ENCODE measurements at places on chromosomes 1 and 21.

DNA sequence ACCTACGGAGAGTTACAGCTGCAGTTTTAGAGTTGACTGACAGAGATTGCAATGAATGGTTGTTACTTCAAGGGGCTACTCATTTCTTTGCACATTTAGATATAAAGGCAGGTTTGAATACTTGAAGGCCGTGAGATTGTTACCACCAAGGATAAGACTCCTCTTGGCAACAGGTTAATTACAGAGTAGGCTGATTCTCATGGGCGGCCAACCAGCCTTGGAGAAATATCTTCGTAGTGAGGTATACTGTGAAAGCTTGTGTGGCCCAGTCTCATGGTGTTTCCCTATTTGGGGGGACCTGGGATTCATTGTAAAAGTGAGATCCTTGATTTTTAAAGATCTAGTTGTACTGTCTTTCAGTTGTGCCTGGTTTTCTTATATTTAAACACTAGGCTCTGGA, 103.2 kb upstream of the OLFM3 start:
- no peak for DNase-seq

GRCh38 chr1:8259498-8260290, 58.2 kb upstream of the SLC45A1 start:
- peak; percentile 60 for DNase-seq

- DNase-seq = no peak
Observed at GRCh38 chr1:147852706-147853225, 49.8 kb upstream of the GJA8 start.

DNA sequence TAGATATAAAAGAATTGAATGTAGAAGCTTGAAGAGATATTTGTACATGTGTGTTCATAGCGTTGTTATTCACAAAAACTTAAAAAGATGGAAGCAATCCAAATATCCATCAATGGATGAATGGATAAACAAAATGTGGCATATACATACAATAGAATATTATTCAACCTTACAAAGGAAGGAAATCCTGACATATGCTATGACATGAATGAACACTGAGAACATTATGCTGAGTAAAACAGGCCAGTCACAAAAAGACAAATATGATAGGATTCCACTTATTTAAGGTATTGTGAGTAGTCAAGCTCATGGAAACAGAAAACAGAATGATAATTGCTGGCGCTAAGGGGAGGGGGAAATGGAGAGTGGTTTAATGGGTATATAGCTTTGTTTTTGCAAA, 47.0 kb upstream of the DYRK1A start:
- no peak for DNase-seq

DNA sequence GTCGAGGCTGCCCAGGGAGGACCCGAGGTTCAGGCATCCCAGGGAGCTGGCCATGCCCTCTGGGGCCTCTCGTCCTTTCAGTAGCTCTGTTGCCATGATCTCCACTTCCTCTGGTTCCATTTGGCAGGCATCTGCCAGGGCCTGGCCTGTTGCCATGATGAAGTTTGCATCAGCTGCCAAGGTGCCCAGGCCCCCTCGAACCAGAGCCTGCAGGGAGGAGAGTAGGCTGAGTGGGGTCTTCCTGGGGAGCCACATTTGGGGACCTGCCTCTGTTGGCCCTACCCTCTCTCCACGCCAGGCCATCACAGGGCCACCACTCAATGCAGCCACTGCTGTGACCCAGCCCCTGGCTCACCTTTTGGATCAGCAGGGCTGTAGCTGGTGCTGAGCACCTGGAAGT, 16.4 kb upstream of the KIF21B start:
- DNase-seq = no peak

- DNase-seq = peak; percentile 7
Observed at GRCh38 chr1:202692959-202693555, 17.2 kb downstream of the SYT2 start.

DNA sequence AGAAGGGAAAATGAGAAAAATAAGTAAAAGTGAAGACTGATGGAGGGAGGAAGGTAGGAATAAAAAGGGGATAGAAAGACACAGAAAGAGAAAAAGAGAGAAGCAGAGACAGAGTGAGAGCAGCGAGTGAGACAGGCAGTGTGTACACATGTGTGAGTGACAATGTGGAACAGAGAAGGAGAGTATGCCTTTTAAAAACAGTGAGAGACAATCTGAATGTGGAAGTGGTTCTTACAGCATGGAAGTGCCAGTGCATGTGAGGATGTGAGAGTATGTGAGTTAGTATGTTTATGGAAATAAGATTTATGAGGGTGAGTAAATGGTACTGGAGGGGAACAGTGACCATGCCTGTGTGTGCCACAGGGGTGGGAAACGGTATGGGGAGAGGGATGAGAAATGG, 1.2 kb downstream of the NEGR1 start:
- peak; percentile 41 for DNase-seq

DNA sequence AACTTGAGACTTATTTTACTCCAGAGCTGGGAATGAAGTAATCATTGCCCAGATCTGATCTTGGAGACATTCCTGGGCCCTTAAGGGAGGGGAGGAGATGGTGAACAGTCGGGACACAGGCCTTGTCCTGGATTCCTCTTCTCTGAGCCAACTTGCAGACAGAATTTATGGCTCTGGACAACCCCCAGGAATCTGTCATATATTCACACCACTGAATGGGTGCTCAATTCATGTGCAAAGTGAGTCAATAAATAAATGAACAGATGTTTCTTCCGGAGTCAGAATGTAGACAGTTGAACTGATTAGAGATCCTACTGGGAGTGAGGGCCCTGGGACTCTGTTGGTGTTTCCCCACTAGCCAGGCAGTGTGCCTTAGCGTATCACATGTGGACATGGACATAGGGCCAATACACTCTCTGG, 2.6 kb downstream of the TUFT1 start:
- DNase-seq = no peak

DNA sequence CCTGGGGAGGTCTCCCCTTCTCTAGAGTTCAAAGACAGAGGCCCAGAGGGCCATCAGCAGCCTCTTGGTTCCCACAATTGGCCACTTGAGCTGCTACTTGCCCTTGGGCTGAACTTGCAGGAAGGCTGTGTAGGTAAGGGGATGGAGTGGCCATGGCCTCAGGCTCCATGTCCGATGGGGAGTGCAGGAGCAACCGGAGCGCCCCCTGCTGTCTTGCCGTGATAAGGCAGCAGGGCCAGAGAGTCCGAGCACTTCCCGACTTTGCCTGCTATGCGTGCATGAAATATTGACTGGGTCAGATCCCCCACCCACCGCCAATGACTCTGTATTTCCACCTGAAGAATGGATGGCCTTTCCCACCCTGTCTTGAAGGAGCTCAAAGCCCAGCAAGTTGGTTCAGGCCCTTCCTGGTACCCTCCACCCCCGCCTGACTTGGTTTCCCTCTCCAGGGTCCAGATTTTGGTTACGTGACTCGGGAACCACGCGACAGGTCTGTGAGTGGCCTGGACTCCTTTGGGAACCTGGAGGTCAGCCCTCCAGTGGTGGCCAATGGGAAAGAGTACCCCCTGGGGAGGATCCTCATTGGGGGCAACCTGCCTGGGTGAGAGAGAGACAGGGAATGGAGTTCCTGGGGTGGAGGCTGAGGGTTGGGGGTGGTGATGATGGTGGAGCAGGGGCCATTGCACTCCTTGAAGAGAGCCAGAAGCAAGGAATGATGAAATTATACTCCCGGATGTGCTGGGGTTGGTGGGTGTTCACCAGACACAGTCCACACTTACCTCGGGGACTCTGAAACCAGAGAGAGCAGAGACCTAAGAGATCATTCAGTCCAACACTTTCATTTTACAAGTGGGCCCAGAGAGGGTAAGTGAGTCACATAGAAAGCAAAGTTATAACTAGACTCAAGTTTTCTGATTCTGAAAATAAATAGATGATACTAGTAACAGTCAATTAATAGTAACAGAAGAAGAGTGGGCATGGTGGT, 25.6 kb downstream of the PADI3 start:
- DNase-seq = no peak

DNA sequence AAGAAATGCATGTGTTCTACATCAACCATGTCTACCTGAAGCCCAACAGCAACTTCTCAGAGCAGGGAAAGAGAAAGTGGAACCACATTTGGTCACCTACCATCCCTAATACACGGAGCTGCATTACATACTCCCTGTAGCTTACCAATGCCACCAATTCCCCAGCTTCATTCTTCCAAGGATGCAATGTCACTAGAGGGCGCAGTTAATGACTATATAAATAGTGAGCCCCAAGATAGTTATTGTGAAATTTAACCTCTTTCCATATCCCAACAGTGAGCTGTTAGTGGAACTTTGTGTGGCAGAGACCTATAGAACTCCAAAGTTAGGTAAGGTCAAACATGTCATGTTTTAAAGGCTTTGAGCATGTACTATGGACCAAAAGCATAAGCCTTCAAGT, 618.3 kb downstream of the SMYD3 start:
- no peak for DNase-seq

- peak; percentile 29 for DNase-seq
Observed at GRCh38 chr1:163796394-163796821, 474.7 kb downstream of the NUF2 start.

DNA sequence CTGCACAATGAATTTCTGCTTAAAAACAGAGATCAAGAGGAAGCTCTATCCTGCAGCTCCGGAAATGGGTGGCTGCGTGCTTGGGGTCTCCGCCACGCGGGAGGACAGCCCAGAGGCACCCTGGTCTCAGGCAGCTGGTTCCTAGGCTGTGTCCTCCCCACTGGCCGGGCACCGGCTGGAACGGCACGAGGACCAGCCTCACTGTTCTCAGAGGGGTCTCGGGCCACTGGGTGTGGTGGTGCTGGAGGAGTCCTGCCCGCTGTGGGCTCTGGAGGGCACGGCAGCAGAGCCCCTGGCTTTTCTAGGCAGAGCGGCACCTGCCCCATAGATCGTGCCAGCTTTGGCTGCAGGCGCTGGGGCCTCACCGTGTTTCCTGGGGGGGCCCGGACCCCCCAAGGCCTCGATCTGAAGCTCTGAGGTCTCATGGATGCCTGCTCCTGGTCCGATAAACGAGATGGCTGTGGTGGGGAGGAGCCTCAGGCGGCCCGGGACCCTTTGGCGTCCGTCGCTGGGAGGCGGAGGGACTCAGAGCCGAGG, 8.2 kb upstream of the RNF223 start:
- no peak for DNase-seq

DNA sequence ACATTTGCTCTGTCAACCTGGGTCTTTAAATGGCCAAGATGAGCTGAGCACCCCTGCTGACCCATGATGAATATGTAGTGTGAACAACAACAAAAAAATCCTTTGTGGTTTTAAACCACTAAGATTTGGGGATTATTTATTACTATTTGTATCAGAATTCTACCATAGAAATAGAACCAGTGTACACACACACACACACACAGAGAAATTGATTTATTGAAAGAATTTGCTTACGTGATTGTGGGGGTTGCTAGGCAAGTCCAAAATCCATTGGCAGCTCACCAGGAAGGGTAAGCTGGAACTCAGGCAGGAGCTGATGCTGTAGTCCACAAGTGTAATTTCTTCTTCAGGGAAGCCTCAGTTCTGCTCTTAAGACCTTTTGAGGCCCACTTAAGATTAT, 82.5 kb upstream of the MAP1LC3C start:
- no peak for DNase-seq

DNA sequence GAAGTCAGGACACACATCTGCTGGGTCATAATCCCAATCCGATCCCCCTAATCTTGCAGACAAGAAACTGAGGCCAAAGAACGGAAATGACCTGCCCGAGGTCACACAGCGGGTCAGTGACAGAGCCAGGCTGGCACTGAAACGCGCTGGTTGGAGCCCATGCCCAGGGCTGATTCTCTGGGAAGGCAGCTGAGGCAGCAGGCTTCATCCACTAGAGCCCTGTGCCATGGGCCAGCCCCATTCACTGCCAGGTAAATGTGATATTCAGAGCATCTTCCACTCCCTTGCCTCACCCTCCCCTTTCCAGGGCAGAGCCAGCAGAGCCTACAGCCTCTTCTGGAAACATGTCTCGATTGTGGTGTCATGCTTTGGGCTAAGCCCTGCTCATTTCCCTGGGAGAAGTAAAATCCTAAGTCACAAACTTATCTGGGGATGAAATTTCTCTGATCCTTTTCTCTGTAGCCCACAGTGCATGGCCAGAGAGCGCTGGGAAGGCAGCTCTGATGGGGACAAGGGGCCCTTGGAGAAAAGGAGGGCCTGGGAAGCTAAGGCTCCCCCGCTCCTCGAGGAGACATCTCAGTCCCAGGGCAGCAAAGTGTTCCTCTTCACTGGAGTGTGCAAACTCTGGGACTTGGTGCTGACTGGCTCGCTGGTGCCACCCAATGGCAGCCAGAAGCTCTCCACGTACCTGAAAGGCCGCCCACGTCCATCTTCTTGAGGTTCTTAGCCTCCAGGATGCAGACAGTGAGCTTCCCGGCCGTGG, 110.4 kb downstream of the SYT2 start:
- DNase-seq = peak; percentile 61

DNA sequence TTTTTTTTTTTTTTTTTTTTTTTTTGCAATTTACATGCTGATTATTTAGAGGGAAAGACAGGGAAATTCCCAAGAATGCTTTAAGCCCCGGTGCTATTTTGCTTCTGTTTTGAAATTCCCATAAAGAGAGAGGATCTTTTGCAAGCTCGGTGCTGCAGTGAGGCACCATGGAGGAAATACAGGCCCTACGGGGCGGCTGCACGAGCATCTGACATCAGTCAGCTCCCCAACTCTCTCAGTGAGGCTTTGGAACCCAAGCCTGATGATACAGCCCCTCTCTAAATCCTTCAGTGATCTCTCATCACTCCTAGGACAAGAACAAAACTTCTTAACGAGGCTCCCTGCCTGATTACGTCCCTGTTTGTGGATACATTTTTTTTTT, 791 bp upstream of the CHI3L1 start:
- no peak for DNase-seq

GRCh38 chr1:50877641-50878040, 82.4 kb downstream of the FAF1 start:
- no peak for DNase-seq

GRCh38 chr1:234776256-234776875, 166.4 kb upstream of the IRF2BP2 start:
- DNase-seq = no peak

DNA sequence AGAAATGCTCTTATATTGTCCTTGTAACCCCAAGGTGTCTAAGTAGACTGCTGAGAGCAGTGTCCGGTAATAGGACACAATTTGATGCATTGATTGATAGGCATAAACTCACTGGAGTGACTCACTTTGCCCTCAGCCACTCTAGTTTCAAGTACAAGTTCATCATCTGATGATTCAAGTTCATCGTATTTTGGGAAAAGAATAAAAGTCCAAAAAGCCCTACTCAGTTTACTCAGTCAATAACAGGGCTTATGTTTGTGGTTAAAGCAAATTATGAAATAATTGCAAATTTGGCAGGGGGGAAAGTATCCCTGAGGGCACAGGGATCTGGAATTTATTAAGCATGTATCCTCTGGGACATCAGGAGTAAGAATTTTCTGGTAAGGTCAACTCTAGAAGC, 7.6 kb upstream of the ATF3 start:
- no peak for DNase-seq

Measured in NCI-H1417 (cell line).